Fibroblast of the conjunctiva (primary cell): ENCODE measurements at places on chromosomes 5 and 9.
A peak's percentile ranks its signal among the peaks of the same experiment; 100 is the strongest.

- DNase-seq: no peak
Measured at GRCh38 chr9:88242879-88243278, 104.6 kb upstream of the SPATA31C2 start.

- no peak for DNase-seq
Measured at GRCh38 chr9:109401990-109402318, 81.1 kb upstream of the EPB41L4B start.

- DNase-seq: peak; percentile 12
Measured at GRCh38 chr9:129225815-129226214, 47.8 kb upstream of the IER5L start.

DNA sequence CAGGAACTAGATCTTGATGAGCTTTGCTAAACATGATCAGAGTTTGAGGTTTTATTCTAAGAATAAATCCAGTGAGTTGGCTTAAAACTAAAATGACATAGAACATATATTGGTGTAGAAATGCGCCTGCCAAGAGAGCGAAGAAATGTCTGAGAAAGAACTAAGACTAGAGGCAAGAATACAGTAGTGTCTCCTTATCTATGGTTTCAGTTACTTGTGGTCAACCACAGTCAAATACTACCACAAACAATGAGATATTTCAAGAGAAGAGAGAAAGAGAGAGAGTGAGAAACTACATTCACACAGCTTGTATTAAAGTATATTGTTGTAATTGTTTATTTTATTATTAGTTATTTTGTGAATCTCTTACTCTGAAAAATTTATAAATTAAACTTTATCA, 254.4 kb upstream of the CDH10 start:
- no peak for DNase-seq

GRCh38 chr5:97071101-97071500, 71.3 kb downstream of the LIX1 start:
- no peak for DNase-seq

DNA sequence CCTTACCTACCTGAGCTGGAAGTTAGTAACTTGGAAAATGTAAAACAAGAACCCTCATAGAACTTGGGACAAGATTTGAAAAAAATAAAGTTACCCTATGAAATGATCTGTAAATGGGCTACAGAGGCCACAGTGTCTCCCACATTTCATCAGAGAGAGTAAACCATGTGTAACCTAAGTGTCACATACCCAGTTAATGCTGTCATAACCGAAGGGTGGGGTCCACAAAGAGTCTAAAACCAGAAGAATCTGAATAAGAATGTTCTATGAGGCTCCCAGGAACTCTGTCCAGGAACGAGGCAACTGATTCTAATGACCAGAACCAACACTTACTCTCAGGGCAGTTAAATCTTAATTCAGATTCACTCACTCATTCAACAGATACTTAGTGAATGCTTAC, 1.0 kb upstream of the FAM13B start:
- DNase-seq: peak; percentile 53
